HepG2 (cell line): ENCODE measurements at places on chromosomes 4 and X.

- DNase-seq, result no peak
Measured at GRCh38 chrX:43679778-43680177, 23.7 kb downstream of the MAOA start.

DNA sequence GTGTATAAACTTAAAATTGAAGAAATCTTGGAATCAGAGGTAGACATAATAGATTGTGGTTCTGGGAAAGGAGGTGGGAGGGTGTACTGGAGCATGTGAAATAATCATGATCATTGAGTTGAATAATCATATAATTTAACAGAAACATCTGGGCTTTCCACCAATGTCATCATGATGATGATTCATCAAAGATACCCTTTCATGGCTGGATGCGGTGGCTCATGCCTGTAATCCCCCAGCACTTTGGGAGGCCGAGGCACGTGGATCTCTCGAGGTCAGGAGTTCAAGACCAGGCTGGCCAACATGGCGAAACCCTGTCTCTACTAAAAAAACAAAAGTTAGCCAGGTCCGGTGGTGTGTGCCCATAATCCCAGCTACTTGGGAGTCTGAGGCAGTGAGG lies 6.7 kb upstream of the RUFY3 start:
- no peak for DNase-seq

GRCh38 chr4:106238820-106239420 lies 77.1 kb downstream of the TBCK start:
- DNase-seq, result peak; percentile 61

- DNase-seq, result no peak
Measured at GRCh38 chr4:167492007-167492406, 257.7 kb upstream of the SPOCK3 start.

- DNase-seq, result no peak
Measured at GRCh38 chrX:140425712-140426395, 79.0 kb downstream of the SOX3 start.

DNA sequence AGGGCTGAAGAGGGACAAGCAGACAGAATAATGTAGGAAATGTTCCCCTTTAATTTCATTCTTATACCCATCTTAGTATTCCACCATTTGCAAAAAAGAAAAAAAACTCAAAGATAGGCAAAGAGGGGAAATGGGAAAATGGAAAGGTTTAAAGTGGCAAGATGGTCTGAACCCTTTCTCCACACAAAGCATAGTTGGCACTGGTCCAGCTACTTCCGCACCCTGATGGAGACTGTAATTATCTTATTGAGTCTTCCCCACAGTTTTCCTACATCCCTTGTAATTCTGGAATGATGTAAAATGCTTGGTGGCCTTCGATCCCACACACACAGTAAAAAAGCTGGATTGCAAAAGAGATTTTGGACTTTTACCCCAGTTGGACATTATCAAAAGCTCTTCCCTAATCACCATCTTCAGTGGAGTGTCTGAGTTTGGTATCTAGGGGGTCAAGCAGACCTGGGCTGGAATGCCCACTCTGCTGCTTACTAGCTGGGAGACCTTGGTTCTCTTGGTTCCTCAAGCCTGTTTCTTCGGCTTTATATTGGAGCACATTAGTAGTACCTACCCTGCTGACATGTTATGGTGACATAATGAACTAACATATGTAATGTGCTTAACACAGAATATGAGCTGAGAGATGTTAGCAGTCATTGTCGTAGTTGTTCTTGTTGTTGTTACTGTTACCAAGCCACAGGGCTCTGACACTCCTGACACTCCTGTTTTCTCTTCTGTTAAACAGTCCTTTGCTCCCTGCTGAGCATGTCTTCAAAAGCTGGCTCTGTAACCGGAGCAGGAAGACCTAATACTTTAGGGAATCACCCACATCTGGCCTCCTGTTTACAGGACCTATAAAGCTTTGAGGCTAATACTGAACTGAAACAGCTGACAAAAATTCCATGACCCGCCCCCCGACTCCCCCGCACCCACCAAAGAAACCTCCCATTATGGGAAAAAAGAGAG lies 4.7 kb downstream of the SRPX2 start:
- DNase-seq, result peak; percentile 60

DNA sequence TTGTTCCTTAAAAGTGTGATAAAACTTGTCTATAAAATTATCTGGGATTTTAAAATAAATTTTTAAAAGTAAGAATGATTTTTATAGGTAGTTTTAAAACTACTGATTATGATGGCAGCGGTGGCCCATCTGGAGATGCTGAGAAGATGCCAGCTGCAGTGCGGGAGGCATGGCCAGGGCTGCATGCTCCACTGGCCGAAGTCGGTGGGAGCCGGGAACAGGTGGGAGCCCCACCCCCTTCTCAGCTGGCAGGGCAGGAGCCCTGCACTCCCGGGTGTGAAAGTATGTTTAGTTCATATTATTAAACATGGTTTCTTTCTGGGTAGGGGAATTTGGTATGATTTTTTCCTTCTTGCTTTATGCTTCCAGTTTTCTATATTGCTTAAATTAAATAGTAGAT lies 63.8 kb downstream of the CORIN start:
- DNase-seq, result no peak

DNA sequence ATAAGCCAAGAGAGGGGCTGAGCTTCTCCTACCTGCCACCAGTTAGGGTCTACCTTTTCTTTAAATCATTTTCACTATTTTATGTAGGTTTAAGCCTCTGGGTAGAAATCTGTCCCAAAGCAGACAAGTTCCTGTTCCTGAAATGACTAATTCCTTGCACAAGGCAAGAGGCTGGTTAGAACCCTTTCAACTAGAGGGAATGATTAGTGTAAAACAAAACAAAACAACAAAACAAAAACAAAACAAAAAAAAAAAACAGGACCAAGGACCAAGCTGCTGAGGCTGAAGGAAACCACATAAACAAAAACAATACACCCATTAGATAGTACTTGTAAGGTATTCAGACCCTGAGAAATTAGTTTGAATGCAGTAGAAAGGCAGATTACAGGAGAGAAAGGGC lies 62.7 kb downstream of the MAML3 start:
- no peak for DNase-seq

GRCh38 chrX:3177851-3178250 lies 136.6 kb downstream of the ARSF start:
- peak; percentile 1 for DNase-seq

GRCh38 chr4:26873391-26874026 lies 12.9 kb downstream of the STIM2 start:
- DNase-seq, result no peak

GRCh38 chrX:37786624-37787422 lies 7.0 kb downstream of the CYBB start:
- DNase-seq, result no peak

GRCh38 chr4:117637347-117637746 lies 396.9 kb upstream of the NDST3 start:
- no peak for DNase-seq

GRCh38 chr4:26132858-26133257 lies 188.0 kb upstream of the RBPJ start:
- DNase-seq, result peak; percentile 9

GRCh38 chr4:173424899-173425805 lies 26.2 kb upstream of the SCRG1 start:
- DNase-seq, result no peak

GRCh38 chr4:80188801-80189458 lies 8.4 kb upstream of the PRDM8 start:
- no peak for DNase-seq

DNA sequence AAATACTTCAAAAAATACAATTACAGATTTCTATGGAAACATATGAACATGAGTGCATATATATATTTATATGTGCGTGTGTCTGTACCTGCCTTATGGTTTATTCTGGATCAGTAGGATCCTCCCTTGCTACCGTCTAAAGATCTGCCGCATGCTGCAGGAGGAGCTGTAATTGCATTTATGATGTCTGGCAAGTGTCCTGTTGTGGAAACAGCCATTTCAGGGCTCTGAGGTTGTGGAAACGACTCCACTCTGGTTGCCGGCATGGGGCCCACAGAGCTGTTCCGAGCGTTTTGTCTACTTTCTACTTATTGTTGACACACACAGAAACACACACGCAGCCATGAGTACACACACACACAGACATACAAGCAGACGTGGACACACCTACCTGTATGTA lies 21.3 kb downstream of the CD99 start:
- DNase-seq, result no peak

DNA sequence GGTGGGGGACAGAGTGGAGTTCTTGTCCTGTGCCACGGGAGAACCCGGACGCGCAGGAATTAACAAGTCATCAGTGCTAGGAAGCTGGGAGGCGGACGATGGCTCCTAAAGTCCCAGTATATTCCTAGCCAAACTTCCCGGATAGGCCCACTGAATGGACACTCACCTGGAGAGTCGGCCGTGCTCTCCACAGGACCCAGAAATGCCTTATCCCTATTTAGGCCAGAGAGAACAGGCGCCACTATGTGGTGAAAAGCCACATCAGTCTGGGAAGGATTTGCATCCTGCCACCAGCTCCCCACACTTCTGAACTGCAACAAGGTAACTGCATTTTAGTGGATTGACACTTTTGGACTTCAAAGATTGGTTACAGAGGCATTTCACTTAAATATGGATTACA lies 1.1 kb downstream of the CFAP299 start:
- DNase-seq, result peak; percentile 13

GRCh38 chrX:146854281-146854680 lies 39.7 kb upstream of the CXorf51A start:
- no peak for DNase-seq

- no peak for DNase-seq
Measured at GRCh38 chrX:137195991-137196390, 162.2 kb upstream of the GPR101 start.

GRCh38 chr4:82373486-82373815 lies 340 bp downstream of the HNRNPD start:
- DNase-seq, result no peak

- no peak for DNase-seq
Measured at GRCh38 chr4:42673082-42673425, 16.1 kb upstream of the ATP8A1 start.

DNA sequence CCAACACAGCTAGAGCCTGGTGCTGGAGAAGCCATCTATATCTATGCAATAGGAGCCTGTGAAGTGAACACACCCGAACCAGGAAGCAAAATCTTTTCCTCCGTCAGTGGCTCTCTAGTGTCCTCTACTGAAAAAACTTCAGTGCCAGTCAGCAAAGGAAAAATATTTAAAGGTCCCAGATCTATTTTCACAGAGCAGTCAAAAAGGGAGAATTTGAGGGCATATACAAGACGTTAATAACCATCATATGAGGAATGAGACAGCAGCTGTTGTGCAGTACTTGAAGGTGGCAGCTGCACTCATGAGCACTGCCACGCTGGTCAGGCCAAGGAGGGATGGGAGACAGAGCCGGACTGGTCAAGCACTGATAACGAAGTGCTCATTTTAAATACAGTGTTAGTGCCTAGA lies 14.4 kb downstream of the MCUB start:
- peak; percentile 42 for DNase-seq

DNA sequence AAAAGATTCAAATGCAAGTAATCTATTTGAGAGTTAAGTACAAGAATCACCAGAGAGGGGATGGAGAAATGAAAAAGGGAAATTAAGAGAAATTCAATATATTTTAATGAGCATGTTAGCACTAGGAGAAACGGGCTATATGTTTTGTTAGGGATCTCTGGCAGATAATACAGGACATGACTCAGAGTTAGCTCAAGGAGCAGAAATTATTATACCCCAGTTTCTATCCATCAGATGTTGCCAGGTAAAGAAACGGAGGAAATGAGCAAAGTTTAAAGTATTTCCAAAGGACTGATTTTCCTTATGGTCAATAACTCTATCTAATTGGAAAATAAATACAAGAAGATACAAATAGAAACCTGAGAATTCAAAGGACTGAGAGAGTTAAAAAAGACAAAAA lies 867.6 kb downstream of the TRAM1L1 start:
- no peak for DNase-seq

- no peak for DNase-seq
Measured at GRCh38 chr4:3715061-3715854, 50.9 kb upstream of the ADRA2C start.

DNA sequence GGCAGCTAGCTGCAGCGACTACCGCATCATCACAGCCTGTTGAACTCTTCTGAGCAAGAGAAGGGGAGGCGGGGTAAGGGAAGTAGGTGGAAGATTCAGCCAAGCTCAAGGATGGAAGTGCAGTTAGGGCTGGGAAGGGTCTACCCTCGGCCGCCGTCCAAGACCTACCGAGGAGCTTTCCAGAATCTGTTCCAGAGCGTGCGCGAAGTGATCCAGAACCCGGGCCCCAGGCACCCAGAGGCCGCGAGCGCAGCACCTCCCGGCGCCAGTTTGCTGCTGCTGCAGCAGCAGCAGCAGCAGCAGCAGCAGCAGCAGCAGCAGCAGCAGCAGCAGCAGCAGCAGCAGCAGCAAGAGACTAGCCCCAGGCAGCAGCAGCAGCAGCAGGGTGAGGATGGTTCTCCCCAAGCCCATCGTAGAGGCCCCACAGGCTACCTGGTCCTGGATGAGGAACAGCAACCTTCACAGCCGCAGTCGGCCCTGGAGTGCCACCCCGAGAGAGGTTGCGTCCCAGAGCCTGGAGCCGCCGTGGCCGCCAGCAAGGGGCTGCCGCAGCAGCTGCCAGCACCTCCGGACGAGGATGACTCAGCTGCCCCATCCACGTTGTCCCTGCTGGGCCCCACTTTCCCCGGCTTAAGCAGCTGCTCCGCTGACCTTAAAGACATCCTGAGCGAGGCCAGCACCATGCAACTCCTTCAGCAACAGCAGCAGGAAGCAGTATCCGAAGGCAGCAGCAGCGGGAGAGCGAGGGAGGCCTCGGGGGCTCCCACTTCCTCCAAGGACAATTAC lies 1.4 kb downstream of the AR start:
- no peak for DNase-seq

- no peak for DNase-seq
Measured at GRCh38 chr4:145840801-145841200, 97.8 kb downstream of the ZNF827 start.

- no peak for DNase-seq
Measured at GRCh38 chr4:74431113-74431826, 13.7 kb upstream of the AREG start.

DNA sequence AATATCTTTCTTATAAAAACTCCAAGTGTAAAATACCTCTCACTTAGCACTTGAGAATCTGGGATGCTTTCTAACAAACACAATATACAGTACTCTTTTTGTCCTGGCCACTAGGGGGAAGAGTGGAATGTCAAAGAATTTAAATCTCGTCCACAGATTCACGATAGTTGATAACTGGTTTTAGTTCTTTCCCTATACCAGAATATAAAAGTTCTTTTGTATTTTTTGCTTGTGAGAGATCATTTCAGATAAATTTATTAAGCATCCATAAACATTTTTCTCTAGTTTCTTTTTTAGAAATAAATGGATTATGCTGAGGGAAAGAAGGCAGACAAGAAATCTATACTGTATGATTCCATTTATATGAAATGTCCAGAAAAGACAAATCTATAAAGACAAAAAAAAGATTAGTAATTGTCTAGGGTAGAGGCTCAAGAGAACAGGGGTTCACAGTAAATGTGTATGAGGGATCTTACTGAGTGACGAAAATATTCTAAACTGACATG lies 50.4 kb downstream of the MGARP start:
- DNase-seq, result peak; percentile 50

- DNase-seq, result no peak
Measured at GRCh38 chr4:11497972-11498371, 69.3 kb upstream of the HS3ST1 start.

DNA sequence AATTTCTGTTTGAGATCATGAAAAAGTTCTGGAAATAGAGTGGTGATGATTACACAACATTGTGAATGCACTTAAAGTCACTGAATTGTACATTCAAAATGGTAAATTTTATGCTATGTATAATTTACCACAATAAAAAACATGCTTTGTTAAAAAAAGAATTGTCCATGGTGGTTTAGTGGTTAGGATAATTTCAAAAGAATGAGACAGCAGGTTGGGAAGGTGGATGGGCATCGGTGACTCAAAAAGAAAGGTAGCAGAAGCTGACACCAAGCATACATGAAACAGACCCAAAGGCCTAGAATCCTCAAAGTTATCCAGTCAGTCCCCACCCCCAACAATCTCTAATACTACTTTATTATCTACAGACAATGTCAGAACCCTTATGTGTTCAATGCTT lies 91.1 kb downstream of the MSN start:
- no peak for DNase-seq
